ENCODE measurements at places on chromosomes 7 and 10.
A peak's percentile ranks its signal among the peaks of the same experiment; 100 is the strongest.

- DNase-seq: no peak
These were observed 43.1 kb downstream of the MINPP1 start for GRCh38 chr10:87547734-87548311.

GRCh38 chr7:23607130-23607529 lies 9.9 kb downstream of the CCDC126 start:
- no peak for DNase-seq

GRCh38 chr7:80499350-80499953 lies 12.4 kb downstream of the GNAT3 start:
- DNase-seq: peak; percentile 51

DNA sequence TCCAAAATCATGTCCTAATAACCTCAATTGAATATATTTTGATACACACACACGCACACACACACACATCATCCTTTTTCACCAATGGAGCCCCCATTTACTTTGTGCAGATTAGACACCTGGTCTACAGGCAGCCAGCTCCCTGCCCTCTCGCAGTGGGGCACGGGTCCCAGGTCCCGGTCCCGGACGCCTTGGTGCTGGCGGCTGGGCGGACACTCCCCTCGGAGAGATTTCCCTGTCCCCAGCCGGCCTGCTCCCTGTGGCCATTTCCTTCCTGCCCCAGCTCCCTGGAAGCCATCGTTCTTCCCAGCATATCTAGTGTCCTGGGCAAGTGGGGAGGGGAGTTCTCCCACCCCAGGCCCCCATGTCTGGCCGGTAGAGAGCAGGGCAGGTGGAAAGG lies 14.6 kb downstream of the DPY19L1 start:
- no peak for DNase-seq

DNA sequence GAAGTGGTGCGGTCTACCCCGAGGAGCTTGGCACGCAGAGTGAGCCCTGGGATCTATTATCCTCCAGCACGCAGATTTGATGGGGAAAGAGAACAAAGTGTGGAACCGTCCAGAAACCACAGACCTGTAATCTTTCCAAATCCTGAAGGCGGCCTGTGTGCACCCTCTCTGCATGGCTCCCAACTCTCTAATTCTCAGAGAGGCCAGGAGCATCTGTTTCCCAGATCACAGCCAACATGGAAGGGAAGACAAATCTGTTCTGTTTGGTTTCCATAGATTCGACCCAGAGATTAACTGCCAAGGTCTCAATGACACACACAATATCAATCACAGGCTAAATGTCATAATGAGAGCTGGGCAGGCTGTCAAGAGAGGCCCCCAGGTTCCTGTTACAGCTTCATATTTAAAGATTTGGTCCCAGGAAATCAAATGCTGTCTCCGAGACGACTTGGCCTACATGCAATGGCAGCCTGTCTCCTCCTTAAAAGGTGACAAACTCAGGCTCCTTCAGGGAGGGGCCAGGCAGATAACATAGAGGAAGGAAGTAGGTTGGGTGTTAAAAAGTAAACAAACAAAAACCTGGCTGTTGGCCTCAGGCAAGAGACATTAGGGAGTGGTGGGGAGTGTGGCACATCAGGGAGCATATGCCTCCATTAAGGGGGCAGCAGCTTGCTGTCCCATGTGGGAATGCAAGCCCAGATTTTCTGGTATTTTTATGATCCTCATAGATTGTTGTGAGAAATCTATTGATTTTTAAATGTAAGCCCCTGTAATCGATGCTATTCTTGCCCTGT lies 48.8 kb upstream of the SAMD8 start:
- no peak for DNase-seq

All from H9 (cell line).